Stimulated activated CD4-positive, alpha-beta T cell treated with anti-CD3 and anti-CD28 coated beads, Interleukin-12 subunit alpha, Interleukin-12 subunit beta, amount 100 ng/mL, for 24 hours (primary cell): ENCODE measurements at places on chromosomes 5 and 9.

DNA sequence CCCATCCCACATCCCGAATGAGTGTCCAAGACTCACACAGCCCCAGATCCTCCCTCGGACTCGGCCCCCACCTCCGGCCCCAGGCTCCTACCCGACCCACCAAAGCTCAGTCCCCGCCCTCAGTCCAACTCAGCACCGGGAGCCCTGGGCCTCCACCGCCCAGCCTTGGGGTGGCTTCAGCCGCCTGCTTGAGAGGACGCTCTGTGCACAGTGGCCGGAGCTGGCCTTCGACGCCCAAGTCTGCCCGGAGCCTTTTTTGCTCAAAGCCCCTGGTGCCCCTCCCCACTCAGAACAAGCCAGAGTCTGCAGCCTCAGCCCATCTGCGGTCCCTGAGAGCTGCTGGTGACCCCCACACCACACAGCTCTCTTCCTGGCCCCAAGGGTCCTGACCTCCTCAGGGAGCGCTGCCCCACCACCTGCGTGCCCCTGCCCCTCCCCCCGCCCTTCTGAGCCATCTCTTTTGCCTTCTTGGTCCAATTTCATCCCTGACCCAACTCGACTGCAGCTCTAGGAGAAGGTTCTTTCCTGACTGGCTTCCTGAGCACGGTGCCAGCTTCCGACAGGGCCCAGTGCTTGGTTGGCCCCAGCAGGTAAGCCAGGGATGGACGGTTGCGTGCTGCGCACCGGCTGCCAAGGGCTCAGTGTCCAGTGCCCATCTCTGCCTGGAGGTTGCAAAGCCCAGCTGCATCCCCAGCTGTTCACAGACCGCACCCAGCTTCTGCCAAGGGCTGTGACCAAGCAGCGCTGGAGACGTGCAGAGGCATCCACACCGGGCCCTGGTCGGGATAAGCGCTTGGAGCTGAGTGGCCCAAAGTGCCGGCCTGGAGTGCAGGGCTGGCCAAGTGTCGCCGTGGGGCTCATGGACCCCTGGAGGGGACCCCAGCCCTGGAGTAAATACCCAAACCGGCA lies 27.7 kb upstream of the NSMF start:
- DNase-seq: no peak

GRCh38 chr9:75947233-75947632 lies 56.8 kb downstream of the PCSK5 start:
- no peak for DNase-seq

DNA sequence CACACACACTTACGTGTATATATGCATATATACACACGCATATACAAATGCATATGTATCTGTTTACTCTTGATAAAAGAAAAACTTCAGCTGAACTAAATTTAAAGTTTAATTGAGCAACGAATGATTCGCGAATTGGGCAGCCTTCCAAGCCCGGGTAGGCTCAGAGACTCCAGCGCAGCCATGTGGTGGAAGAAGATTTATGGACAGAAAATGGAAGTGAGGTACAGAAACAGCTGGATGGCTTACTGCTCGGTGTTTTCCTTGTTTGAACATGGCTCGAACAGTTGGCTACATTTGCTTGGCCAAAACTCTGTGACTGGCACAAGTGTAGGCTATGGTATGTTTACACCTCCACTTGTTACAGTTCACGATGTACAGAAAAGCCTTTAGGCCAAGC lies 239.3 kb upstream of the PRDM9 start:
- no peak for DNase-seq

GRCh38 chr9:131259916-131260597 lies 16.3 kb downstream of the FAM78A start:
- no peak for DNase-seq

DNA sequence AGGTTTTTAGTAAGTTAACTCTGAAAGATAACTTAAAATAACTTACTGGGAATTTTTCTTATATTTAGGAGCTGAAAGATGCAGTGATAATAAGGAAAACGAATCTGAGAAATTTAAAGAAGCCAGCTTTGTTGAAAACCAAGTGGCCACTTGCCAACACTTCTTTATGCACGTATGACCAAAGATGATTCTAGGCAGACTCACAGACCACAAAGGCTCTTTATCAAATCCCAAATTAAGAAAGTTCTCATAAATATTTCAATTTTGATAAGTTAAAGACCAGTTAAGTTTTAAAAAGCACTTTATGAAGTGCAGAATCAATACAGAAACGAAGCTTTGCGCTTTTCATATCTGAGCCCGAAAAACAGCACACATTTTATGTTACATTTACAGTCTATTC lies 1.5 kb downstream of the AFF4 start:
- no peak for DNase-seq

GRCh38 chr9:121593066-121593465 lies 58.4 kb upstream of the DAB2IP start:
- no peak for DNase-seq
